Sciatic nerve (tissue), 2 donors: ENCODE measurements at places on chromosomes 7 and 10. TPM values are rescaled to one million over a fixed set of nuclear protein-coding genes. Genes with fewer than 3 reads are reported as not detected.

DNA sequence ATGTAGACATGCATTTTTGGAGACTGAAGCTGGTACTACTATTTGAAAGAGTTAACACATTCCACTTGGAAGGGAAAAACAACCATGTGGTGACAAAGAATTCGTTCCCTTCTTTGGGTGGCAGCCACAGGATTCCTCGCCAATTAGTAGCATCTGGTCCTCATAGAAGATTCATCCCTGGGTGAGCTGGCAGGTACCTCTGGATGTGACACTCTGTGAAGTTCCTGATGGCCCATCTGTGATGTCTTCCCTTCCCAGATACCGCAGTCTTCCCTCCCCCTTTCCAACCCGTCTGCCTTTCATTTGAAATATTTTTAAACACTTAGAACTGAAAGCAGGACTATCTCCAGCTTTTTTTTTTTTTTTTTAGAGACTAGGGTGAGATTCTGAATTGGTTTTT, 569.5 kb downstream of the TYW1 start:
- DNase-seq: no peak

DNA sequence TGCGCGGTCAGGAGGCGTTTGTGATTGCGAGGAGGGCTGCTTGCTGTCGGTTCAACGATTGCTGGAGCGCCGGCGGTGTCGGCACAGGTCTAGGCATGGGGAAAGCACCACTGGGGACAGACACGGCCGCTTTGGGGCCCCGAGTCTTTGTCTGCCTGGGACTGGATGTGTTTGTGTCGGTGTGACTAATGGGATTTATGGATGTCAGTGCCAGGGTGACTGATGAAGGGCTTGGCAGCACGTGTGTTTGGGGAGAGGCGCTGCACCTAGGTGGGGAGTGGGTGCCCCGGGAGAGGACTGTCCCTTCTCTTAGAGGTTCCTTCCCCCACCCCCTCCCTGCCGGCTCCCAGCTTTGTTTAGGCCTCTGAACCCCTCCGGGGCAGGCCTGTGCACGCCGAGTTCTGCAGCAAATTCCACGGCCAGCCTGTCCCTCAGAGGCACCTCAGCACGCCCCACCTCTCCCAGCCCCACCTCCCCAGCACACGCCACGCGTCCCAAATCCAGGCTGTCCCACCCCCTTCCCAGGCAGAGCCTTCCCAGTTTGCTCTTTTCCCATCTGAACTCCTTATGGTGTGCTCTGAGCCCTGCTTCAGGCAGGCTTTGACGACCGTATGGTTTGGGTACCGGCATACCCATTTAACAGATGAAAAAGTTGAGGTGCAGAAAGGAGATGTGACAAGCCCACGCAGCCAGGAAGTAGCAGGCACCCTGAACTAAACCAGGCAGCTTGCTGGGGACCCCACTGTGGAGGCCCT, 6.4 kb upstream of the TNRC18 start:
- DNase-seq: no peak

VGF gene
- not detected for total RNA-seq

HABP2 gene
- not detected for total RNA-seq

TMEM176A gene
- 69.7 TPM for total RNA-seq
